ENCODE measurements at places on chromosomes 6 and 20.

DNA sequence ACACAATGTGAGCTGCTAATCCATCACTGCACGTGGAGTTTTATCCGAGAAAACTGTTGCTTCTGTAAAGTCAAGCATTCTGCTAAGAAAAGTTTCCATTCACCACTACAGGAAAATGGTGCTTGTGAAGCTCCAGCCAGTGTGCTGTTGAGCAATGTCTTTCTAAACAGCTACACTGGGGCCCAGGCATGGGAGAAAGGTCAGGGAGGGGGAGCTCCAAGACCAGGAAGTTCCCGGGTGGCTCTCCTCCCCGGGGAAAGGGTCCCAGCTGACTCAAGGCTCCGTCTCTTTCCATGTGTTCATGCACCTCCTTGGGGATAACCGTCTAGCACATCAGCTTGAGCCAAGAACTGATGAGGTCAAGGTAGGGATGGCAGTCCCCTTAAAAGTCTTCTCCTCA lies 20.5 kb downstream of the RPP40 start:
- DNase-seq: no peak

GRCh38 chr20:10447028-10447427 lies 11.9 kb downstream of the SLX4IP start:
- DNase-seq: peak; percentile 92

DNA sequence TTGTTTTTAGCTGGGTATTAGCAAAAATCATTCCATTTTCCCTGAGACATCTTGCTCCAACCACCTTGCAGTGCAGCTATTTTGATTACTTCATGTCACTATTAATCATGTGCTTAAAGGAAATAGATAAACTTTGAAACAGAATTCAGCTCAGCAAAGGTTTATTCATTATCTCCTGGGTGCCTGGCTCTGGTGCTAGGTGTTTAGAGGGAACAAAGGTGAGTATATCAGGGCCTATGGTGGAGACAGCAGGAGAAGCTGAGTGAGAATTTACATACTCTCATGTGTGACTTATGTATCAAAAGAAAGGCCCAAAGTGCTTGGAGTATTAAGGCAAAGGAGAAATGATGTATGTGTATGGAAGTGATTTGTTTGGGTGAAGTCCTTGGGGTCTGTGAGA lies 63.8 kb upstream of the BMP2 start:
- no peak for DNase-seq

DNA sequence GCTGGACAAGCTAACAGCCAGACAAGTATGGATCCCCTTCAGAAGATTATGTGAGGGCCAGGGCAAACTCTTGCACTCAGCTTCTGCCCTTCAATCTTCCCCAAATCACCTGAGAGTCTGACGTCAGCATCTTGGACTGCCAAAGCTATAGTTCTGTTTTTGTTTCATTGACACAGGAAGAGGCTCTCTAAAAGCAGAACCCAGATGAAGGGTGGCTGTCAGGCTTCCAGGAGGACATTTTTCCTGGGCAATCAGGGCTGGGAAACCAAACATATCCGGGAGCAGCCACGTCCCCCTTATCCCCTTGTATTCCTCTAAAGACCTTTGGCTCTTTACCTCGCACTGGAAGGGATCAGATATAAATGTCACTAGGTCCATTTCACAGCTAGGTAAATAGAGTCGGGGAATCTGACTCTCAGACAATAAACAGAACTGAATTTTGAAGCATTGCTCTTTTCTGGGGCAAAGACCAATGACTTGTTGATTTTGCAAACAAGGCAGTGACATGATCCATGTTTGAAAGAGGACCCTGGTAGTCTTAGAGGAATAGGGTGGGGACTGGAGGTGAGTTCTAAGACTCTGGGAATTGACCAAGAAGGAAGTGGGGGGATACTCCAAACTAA lies 13.3 kb downstream of the MAFB start:
- no peak for DNase-seq

GRCh38 chr6:70390067-70390466 lies 23.2 kb upstream of the FAM135A start:
- DNase-seq: no peak

DNA sequence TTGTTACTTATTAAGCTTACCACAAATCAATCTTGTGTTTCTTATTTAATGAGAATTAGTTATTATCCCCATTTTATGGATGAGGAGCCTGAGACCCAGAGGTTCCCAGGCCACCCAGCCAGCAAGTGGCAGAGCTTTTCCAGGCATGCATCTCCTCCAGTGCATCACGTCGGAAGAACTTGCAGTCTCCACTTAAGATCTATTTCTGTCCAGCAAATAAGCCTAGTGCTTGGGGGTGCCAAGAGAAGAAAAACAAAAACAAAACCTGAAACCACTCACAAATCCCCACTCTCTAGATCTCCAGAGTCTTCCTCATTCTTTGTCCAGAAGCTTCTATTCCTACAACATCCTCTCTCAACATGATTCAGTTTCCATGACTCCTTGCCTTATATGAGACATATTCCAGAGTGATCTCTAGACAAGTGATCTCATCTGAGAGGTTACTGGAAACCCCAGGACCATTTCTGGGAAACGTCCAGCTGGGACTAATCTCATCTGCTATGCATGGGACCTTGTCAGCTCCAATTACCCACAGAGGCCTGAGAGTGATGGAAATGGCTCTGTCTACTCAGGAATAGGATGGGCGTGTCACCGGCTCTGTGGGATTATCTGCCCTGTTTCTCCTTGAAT lies 4.1 kb downstream of the GUCA1B start:
- DNase-seq: no peak

DNA sequence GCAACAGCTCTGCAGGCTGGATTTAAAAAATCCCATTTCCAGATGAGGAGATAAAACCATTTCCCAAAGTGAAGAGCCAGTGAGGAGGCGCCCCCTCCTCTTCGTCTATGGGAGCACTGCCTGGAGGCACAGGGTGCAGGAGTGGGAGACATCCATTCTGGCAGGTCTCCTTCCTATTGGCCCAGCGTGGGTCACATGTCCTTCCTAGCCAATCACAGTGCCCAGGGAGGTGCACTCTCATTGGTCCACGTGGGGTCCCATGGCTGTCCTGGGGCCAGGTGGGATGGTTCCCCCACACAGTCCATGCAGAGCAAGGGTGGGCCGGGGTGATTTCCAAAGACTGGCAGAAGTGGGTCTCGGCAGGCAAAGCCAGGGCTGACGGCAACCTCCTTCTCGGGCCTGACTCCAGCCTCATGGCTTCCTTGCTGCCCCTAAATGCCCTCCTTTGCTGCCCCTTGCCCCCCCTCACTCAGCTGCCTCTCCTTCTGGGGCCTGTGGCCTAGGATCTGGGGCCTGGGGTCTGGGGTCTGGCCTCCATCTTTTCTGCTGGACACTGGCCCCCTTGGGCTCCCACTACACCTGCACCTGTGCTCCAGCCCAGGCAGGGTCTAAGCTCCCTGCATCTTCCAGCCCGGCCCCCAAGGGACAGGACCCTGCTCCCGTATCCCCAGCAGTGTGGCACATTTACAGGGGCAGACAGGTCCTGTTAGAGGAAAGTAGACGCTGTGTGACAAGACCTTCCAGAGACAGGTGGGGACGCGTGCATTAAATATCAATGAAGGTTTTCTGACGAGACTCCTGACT lies 231.7 kb downstream of the TAF4 start:
- no peak for DNase-seq

DNA sequence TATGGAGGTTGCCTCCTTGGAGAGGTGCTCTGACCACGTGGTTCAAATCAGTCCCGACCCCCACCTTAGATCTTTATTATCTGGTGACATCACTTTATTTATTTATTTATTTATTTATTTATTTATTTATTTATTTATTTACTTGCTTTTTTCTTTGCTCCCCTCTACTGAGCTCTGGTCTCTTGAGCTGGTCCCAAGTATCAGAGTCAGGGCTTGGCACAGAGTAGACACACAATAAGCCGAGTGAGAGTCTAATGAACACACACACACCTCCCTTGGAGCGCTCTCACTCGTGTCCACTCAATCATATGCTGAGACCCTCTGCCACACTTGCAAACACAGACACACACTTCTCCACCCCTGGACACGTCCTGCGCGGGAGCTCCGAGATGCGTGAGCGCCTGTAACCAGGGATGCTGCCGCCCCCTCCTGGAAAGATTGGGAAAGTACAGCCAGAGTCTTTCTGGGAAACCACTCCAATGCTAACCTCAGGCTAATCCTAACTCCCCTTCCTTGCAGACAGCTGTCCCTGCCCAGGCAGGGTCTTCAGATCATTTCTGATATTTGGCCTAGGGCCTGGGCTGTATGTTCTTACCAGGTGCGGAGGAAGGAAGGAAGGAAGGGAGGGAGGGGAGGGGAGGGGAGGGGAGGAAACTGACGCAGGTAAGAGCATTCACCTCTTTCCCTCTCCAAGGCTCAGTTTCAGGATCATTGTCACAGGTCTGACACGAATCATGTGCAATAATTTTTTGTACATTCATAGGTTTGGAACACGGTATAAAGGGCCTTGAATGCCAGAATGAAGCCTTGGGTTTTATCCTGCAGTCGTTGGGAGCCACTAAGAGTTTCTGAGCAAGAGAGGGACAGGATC lies 70.9 kb downstream of the STK35 start:
- peak; percentile 69 for DNase-seq

DNA sequence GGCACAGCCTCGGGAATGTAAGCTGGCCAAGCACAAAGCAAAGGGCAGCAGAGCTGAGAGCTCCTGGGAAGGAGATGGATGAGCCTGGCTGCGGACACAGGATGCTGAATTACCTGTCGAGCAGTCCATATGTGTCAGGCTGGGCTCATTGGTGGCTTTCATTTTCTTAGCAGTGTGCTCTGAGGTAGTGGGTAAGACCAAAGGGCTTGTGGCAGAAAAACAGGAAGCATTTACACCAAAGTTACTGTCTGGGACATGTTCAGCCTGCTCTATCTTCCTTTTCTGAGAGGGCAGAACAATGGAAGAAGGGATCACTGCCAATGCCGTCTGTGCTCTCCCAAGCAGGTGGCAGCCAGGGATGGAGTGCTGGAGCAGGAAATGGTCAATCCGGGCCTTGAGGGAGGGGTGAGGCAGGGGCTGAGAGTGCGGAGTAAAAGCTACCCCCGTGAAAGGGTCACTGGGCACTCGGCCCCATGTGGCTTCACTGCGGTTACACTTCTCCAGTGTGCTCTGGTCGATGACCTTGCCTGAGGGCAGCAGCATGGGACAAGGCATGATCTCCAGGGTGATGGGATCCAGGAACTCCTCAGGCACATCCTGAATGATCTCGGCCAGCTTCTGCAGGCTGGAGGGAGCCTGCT lies 36.9 kb upstream of the AVP start:
- DNase-seq: peak; percentile 67

DNA sequence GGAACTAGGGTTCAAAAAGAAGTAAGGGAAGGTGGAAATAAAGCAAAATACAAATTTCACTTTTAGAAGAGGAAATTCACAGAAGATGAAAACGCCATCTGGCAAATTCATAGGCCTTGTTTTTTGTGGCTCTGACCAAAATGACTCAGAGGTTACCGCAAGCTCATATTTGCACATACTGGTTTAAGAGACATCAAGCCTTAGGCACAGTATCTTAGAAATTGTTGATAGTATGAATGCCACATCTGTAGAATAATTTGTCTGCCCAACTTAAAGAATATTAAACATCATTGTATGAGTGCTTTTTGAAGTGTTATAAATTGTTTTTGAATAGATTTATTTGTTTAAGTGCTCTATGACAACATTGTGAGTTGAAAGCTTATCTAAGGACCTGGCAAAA lies 10.6 kb downstream of the TAAR1 start:
- DNase-seq: peak; percentile 72

Measured in common myeloid progenitor, CD34-positive (primary cell).